ENCODE measurements at places on chromosomes 5 and 9.

DNA sequence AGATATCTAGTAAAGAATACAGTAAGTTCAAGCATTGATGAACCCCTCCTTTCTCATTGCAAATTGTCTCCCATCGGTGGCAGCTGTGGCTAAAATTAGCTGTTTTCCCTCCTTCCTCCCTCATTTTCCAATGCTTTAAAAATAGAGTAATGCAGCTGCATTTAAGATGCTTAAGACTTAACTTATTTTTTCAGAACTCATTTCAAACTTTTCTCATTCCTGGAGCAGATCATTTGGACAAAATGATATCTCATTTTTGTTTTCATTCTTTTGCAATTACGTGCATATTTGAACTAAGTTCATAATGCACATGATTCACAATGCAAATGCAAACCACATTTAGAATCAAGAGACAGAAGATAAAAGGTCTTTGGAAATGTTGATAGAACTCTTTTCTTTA is 14.6 kb downstream of the HSPB3 start:
- no peak for DNase-seq

GRCh38 chr9:95103281-95103771 is 214.2 kb downstream of the FANCC start:
- DNase-seq, result no peak

DNA sequence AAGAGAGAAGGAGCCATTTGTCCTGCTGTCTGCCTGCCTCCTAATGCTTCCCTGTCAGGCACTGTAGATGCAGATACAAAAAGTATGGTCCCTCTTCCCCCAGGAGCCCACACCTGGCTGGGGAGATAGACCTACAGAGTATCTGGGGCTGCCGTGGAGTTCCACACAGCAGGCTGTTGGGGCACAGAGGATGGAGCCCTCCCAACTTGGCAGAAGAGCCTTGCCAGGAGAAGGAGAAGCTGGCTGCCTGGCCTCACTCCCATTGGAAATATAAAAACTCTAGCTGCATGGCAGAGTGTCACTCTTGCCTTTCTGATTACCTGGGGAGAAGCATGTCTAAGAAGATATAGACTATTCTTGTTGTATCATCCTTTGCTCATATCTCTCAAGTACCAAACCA is 160.4 kb downstream of the FSTL4 start:
- DNase-seq, result no peak

- DNase-seq, result no peak
Observed at GRCh38 chr5:167870055-167870454, 421.4 kb upstream of the WWC1 start.

GRCh38 chr5:145931718-145932117 is 4.7 kb upstream of the SH3RF2 start:
- DNase-seq, result no peak

GRCh38 chr5:81214848-81215247 is 18.3 kb upstream of the CKMT2 start:
- DNase-seq, result no peak

DNA sequence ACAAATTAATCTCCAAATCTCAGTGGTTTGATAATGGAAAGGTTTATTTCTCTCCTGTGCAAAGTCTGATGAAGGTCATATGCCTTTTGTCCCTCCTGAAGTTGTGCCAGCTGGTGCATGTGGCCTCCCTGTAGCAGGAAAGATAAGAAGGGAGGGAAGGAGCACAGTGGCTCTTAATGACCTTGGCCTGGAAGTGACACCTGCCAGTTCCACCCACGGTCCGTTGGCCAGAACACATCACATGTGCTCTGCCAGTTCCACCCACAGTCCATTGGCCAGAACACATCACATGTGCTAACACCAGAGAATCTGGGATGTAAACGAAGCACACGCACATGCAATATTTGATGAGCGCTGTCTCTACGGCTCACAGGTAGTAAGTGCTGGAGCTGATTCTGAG is 130.9 kb downstream of the DOCK2 start:
- no peak for DNase-seq

GRCh38 chr5:102596113-102596512 is 97.3 kb upstream of the SLCO6A1 start:
- DNase-seq, result no peak

- no peak for DNase-seq
Observed at GRCh38 chr9:79581794-79582193, 10.0 kb downstream of the TLE4 start.

Measured in left hindlimb (tissue), 1 donor.